ENCODE measurements at places on chromosomes 3 and 15.

DNA sequence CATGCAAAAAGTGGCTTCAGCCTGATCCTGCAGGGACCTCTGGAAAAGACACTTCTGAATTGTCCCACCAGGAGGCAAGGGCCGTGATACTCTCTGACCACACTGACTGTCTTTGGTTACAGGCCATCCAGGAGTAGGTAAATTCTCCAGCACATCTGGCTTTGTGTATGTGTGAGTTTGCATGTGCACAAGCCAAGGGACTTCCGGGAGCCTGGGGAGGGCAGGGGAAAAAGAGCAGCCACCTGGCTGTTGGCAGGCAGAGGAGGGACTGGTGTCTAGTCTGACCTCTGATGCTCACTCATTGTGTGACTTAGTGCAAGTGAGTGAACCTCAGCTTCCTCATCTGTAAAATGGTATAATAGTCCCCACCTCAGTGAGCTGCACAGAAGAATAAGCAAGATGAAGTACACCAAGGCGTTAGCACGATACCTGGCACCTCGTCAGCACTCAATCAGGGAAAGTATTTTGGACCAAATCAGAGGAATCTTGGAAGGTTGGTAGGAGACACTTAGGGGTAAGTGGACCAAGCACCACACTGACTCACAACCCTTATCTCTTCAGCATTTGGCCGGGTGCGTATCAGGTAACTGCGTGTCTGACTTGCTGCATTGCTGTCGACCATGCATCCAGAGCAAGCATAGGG lies 19.1 kb downstream of the KLHL6 start:
- DNase-seq = no peak

DNA sequence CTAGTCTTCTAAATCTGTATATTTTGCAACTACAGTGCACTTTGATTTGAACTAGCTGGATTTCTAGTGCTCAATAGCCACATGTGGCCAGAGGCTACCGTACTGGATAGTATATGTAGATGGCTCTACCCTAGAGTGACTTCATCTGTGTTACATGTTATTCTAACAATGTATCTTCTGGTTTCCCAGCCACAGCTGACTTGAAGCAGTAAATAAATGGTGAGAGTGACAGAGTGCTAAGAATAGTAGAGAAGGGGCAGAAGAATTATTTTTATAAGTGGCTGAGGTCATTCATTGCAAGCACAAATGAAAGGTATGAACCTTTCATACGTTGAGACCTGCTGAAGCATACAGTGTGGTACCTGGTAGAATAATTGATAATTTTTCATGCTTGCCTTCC lies 30.9 kb downstream of the KAT2B start:
- DNase-seq = no peak

DNA sequence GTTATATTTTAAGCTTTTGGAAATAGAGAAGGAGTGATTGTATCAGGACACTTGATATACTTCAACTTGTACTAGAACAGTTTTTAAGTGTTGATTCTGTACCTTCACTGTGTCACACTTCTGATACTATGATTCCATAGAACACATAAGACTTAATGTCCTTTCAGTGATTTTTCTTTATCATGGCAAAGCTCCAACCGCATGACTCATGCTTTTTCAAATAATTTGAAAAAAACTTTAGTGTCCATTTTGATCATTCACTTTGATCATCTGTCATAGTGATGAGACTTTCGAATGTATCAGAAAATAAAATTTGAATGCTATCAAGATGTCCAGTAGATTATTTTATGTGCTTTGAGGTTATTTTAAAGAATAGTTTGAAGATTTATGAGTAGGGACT lies 32.0 kb downstream of the AP4E1 start:
- no peak for DNase-seq

- DNase-seq = no peak
Observed at GRCh38 chr15:68479406-68479805, 47.4 kb upstream of the ITGA11 start.

- DNase-seq = no peak
Observed at GRCh38 chr3:52851348-52851747, 16.5 kb upstream of the MUSTN1 start.

GRCh38 chr15:80498652-80499051 lies 94.5 kb downstream of the ARNT2 start:
- DNase-seq = no peak

- DNase-seq = no peak
Observed at GRCh38 chr3:13543253-13543652, 5.7 kb upstream of the FBLN2 start.

- DNase-seq = no peak
Observed at GRCh38 chr15:65512189-65512588, 5.3 kb downstream of the DPP8 start.

DNA sequence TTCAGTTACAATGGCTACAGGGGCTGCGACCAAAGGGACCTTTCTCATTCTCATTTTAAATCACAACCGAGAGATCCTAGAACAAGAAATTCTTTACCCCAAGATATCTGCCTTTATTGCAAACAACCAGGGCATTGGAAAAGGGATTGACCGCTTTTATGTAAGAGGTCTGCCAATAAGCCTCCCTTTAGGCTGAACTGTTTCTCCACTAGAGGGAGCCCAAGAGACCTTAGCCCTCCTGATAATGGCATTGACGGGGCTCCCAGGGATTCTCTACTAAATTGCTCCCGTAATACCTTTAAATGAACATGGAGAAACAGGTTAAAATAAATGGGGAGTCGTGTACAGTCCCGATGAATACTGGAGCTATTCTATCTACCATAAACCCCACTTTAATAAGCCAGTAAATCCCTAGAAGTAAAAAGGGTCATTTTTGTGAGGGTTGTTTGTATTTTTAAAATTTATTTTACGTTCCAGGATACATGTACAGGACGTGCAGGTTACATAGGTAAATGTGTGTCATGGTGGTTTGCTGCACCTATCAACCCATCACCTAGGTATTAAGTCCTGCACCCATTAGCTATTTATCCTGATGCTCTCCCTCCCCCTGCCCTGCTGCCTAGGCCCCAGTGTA lies 7.5 kb upstream of the IGSF10 start:
- peak; percentile 59 for DNase-seq

- DNase-seq = no peak
Observed at GRCh38 chr3:65659396-65659795, 379.3 kb downstream of the MAGI1 start.

DNA sequence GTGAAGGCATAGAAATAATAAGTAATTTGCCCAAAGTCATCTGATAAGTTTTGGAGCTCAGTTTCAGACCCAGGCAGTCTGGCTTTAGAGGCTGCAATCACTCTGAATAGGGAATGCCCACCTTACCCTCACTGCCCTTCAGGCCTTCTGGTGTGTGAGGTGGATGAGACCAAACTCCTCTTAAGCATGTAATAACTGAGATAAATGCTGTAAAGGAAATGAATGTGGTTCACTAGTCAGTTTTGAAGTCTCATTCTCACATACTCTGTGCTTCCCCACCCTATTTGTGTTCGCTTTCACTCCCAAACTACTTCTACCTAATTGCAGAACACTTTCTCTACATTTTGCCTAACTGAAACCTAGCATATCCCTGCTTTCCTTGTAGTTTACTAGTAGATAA lies 144.1 kb downstream of the FILIP1L start:
- no peak for DNase-seq

DNA sequence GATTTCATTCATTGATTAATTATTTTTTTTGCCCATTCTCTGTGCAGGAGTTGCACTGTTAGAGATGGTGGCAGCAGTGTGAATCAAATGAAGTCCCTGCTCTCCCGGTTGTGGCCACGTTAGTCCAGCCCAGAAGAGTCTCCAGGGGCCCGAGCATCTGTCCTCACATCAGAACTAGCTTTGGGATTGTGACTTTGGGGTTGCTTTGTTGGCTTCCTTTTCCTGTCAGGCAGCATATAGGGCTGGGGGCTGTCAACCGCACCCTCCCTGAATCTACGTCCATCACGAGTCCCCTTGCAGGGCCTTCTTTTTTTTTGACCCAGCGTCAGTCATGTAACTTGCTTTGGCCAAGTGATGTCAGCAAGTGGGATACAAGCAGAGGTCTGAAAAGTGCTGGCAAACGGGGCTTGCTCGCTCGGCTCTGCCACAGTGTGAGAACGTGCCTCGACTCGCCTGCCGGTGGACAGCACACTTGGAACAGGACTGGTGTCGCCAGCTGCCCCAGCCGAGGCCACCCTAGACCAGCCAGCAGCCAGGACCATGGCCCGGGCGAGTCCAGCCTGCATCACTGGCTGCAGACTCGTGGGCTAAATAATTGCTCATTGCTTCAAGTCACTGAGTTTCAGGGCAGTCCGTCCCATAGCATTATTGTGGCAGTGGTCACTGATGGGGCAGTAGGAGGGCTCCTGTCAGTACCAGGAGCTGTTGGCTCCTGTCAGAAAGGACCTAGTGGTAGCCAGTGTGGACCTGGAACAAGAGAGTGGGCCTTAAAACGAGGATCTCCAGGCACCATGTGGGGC lies 151.6 kb upstream of the MEF2A start:
- DNase-seq = no peak

- no peak for DNase-seq
Observed at GRCh38 chr3:151191095-151191494, 11.9 kb downstream of the GPR171 start.

DNA sequence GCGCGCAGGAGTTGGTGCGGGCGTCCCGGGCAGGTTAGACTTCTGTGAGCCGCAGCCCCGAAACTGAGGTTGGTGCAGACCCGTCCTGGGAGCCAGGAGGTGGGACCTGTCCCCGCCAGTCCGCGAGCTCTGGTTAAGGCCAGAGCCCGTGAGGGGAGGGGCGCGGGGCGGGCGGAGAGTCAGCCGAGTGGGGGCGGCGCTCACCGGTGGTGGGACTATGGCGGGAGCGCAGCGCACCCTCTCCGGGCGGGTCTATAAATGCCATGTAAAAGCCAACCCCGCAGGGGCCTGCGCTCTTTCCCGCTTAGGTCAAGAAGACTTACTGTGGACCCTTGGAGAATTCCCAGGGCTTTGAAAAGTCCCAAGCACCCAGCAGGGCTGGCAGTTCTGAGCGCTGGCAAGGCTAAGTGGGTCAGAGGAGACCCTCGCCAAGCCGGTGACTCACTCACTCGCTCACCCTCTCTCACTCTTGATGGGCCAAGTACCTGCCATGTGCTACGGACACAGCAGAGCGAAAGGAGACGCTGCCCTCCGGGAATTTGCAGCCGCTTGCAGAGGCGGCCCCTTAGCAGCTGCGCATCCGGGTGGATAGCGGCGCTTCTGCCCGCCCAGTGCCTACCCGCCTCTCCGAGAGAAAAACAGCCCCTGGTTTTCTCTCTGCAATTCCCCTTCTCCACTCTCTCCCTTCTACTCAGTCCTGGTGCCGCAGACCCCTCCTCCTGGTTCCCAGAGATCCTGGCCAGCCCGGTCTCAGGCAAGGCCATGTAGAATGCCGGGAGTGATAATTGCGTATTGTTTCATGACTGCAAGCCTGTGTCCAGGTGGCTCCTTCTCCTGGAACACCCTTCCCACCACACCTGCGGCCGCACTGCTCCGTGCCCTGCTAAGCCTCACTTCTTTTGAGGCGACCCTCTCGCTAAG lies at the start of gene ALDH1L1:
ALDH1L1 (minus strand) TSS at position 110 of the 921 bp plus-strand sequence. CDS start 19,607 bp downstream, outside the sequence.
- DNase-seq = no peak

DNA sequence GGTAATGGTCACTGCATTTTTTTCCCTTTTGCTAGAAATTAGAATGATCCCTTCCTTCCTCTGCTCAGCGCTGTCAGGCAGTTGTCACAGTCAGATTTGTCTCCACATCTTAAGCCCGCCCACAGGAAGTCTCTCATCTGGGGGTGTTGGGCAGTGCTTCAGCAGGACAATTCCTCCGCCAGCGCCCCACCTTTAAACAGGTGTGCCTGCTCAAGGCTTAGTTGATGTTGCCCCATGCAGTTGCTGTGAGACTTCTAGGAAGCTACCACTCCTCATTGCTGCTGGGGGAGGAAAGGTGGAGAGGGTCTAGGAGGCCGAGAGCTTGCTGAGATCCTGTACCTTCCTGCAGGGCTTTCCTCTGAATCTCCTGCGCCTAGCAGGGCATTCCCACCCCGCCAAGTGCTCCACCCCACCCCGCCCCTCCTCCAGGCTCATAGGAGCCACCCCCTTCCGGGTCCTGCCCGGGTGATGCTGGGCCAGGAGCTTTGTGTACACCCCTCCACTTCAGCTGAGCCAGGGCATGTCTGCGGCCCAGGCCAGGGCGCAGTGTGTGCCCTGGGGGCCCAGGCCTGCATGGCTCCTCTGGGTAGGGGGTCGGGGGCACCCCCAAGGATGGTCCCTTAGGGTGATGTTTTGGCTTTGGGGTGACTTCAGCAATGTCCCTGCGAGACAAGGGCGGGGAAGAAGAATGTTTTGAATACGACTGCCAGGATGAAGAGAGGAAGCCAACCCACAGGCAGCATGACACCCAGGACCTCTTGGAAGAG lies 68.7 kb downstream of the TRAK1 start:
- DNase-seq = no peak

DNA sequence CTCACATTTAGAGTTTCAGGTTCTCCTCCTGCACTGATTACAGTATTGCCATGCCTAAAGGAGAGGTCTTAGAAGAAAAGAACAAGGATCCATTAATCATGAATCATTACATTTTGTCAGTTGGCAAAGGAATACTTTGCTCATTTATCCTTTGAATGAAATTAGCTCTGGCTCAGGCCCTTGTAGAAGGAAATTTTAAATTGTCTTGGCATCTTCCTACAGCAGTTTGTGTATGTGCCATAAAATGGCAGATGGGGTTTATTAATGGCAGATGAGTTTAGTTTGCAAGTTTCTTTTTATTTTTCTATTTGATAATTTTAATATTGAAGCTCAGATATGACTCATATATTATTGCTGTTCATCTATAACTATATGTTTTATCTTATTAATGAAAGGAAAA lies 181.2 kb upstream of the EPHA3 start:
- DNase-seq = no peak

DNA sequence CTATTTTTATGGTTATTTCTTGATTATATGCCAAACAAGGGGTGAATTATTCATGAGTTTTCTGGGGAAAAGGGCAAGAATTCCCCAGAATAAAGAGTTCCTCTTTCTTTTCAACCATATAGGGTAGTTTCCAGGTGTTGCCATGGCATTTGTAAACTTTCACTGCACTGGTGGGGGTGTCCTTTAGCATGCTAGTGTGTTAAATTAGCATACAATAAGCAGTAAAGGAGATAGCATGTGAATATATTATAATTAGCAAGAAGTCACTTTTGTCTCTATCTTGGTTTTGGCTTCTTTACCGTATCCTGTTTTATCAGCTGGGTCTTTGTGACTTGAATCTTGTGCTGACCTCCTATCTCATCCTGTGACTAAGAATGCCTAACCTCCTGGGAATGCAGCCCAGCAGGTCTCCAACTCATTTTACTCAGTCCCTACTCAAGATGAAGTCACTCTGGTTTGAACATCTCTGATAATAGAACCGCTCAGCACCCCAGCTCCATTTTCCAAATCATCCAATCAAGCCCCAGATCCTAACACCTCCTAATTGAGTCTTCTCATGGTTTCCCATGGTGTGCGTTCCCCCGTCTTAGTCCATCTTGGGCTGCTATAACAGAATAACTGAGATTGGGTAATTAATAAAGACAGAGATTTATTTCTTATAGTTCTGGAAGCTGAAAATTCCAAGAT lies 3.4 kb upstream of the SELENOT start:
- DNase-seq = no peak
